Left lung (tissue), 14 donors: ENCODE measurements at places on chromosomes 16 and 17. TPM values are rescaled to one million over a fixed set of nuclear protein-coding genes. Genes with fewer than 3 reads are reported as not detected.

Gene PAQR4
- 12.1 TPM for polyA plus RNA-seq

Gene LGALS3BP
- 183 TPM for polyA plus RNA-seq

Gene SPNS2
- 24.2 TPM for polyA plus RNA-seq

Gene TRPV3
- 1.6 TPM for polyA plus RNA-seq

Gene SLC13A2
- 0.13 TPM for polyA plus RNA-seq
